NCI-H1694 treated with DMSO at 0.1 percent for 48 hours (cell line): ENCODE measurements at places on chromosomes 1 and 21.
A peak's percentile ranks its signal among the peaks of the same experiment; 100 is the strongest.

- DNase-seq: no peak
Measured at GRCh38 chr1:225980005-225980836, 18.9 kb downstream of the SDE2 start.

DNA sequence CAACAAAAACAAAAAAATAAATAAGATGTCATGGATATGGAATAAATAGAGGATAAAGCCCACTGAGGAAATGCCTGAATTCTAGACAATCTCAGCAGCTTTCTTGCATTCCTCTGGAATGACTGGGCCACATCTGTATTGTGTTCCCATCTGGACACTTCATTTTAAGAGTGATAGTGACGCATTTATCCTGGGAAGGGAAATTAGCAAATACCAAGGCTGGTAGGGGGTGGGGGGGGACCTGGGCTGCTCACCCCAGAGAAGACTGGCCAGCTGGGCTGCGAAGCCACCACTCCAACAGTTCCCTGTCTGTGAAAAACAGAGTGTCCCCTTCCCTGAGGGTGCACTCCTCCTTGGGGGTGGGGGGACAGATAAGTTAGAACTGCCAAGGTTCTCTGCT is 106.3 kb downstream of the HIVEP3 start:
- DNase-seq: no peak

GRCh38 chr1:80534606-80535360 is 1266.0 kb upstream of the ADGRL2 start:
- DNase-seq: no peak

GRCh38 chr1:192159014-192159413 is 752 bp downstream of the RGS18 start:
- no peak for DNase-seq

DNA sequence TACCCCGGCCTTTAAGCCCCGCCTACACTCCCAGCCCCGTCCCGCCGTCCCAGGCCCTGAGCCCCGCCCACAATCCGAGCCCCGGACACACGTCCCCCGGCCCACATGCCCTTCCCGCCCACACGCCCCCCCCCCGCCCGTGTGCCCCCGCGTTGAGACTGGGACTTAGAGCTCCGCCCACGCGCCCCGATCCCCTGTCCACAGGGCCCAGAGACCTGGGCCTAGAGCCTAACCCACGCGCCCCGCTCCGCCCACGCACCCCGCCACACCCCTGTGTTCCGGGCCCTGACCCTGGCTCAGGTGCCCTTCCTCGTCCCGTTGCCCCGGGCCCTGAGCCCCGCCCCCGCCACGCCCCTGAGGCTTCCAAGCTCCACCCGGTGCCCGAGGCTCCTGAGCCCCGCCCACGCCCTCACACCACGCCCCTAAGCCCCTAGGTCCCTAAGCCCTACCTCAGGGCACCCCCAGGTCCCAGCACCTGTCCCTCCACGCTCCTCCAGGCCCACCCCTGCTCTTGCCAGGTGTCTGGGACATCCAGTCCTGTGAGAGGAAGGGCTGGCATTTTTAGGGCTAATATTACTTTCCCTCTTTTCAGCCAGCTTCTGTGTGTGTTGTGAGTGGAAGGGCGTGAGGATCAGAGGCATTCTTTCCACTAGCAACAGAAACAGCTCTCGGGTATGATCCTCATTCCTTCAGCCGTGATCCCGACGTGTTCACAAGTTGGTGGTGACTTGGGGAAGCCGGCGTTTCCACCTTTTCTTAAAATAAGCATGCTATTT is 552 bp upstream of the GPR157 start:
- DNase-seq: no peak

GRCh38 chr1:205535096-205535495 is 30.6 kb downstream of the CDK18 start:
- no peak for DNase-seq

DNA sequence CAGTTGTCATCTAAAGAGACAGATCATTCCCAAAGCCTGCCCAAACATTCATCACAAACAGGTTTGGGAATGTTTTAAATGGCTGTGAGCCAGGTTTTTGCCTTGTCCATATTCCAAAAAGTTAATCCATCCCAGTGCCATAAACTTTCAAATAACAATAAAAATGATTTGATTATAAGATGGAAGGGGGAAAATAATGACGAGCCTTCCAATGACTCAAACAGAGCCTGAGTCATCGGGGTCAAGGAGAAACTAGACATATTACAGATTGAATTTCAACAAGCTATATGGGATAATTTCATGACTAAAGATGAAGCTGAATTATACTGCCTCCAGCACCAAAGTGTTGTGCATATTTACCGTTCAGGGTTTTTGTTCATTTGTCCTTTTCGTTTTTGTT is 195.8 kb upstream of the PKN2 start:
- no peak for DNase-seq

DNA sequence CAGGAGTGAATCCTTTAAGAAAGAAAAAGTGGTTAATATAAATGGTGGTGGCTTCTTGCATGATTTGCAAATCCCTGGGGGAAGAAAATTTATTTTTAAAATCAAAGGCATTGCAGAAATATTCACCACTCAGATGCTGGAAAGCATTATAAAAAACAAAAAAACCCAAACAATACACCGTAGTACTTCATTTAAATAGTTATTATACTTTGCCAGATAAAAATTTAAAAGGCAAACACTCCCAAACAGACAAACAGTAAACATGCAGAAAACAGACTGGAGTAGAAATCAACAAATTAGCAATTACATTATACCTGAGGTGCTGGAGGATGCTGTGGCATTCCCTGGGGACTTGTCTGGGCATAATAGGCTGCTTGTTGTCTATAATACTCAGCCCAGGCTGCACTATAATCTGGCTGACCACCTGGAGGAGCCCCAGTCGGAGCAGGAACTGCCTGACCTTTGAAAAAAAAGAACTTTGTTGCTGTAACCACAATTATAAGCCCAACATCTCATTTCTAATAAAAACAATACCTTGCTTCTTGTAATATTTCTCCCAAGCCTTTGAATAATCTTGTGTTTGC is 29.9 kb downstream of the FUBP1 start:
- DNase-seq: no peak

GRCh38 chr1:5511381-5512097 is 480.7 kb downstream of the NPHP4 start:
- no peak for DNase-seq

DNA sequence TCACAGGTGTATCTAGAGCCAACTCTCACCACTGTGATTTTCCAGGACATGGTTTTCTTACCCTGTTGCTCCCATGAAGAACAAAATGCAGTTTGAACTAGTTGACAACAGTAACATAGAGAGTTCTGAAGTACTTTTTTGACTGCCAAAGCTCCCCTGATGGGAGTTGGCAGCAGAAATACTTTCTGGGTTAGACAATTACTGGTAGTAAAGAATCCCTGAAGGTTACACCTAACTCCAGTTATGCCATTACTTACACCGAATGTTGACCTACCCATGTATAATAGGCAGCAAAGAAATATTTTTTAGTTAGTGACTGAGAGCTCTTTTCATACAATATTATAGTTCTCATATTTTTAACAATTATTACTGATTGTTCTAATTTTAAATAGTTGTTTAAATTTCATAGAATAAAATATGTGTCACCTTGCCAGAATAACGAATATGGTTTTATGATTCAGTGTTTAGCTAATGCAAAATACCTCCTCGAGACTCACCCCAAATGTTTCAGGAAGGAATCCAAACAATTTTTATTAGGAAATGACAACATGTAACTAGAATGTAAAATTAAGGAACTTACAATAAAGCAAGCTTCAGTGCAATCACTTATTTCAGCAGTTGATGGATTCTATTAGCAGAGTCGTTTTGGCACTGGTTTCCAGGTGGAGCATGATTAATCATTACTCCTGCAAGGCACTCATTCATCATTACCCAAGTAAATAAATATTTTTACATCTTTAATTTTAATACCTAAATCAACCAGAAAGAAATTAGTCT is 237.6 kb downstream of the MRPL39 start:
- DNase-seq: no peak

GRCh38 chr1:100606438-100606837 is 68.5 kb downstream of the GPR88 start:
- peak; percentile 39 for DNase-seq

GRCh38 chr1:197841883-197842553 is 60.4 kb upstream of the C1orf53 start:
- no peak for DNase-seq

- DNase-seq: no peak
Measured at GRCh38 chr21:28439788-28440187, 552.9 kb downstream of the LTN1 start.

DNA sequence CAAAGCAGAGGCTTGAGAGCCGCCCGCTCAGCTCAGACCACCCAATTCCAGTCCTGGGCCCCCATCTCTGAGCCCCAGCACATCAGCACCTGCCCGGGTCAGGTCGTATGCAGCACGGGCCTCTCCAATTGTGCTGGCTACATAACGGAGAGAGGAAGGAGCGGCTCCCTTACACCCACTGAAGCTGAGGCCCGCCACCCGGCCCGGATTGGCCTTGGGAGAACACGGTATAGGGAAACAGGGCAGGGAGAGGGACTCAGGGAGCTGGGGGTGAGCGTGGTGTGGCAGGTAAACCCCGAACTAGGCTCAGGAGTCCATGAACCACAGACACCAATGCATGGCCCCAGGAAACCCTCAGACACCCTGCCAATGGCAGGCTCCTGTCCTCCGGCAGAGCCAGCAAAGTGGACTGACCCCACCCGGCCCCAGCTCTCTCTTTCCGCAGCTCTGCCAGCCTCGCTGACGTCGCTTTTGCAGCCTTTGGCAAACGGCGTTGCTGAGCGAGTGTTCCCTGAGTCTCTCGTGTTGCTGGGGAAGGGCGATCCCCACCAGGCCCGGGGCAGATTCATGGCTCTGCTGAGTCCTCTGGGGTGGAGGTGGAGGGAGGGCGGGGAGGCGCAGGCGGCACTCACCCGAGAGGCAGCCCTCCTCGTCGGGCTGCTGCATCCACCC is 16.5 kb downstream of the MEGF6 start:
- DNase-seq: no peak

GRCh38 chr1:53046930-53047329 is 15.1 kb upstream of the PODN start:
- no peak for DNase-seq

GRCh38 chr1:52613636-52614373 is 11.6 kb downstream of the GPX7 start:
- no peak for DNase-seq

- no peak for DNase-seq
Measured at GRCh38 chr1:27027575-27028250, 15.1 kb upstream of the TENT5B start.

GRCh38 chr1:89739013-89739843 is 81.6 kb upstream of the LRRC8D start:
- no peak for DNase-seq

DNA sequence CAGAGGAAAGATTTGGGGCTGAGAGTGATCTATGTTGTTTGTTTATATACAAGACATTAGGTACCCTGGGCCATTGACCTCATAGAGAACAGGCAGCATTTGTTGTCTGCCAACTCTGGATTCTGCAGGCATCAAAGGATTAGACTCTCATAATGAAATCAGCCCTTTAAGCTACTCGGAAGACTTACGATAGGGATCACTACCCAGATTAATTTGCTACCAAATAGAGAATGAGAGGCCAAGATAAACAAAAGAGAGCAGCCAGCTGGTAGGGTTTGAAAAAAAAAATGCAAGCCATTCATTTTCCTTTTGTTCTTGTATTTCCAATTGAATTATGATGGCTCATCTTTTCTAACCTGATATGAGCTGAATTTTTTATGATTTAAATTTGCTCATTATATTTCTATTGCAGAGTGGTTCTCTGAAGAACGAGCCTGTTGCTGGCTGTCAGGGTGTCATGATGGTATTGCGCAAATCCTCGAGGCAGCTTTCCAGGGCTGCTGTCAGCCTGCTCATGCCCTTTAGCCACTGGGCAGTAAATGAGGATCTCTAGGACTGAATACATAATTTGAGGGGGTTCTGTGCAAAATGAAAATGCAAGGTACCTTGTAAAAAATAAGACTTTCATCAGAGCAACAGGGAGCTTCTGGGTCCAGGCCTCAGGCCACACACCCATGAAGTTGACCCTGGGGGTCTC is 116.4 kb upstream of the KCNJ15 start:
- DNase-seq: peak; percentile 59

GRCh38 chr1:205760606-205761005 is 10.6 kb upstream of the NUCKS1 start:
- no peak for DNase-seq

DNA sequence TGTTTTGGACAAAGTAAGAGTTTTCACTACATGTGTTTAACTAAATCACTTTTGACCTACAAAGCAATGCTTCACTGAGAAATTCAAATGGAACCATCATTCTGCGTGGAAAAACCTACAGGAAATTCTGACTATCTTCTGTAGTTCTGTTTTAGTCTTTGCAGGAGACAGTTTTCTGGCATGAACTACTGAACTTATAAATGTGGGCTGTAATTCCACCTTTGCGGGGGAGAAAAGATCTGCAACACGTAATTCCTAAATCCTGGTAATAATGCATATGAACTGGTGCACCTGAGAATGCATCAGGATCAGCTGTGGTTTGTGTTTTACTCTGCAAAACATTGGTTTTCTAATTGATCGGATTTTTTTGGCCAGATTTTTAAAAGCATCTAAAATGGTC is 106.0 kb downstream of the VPS13D start:
- no peak for DNase-seq

DNA sequence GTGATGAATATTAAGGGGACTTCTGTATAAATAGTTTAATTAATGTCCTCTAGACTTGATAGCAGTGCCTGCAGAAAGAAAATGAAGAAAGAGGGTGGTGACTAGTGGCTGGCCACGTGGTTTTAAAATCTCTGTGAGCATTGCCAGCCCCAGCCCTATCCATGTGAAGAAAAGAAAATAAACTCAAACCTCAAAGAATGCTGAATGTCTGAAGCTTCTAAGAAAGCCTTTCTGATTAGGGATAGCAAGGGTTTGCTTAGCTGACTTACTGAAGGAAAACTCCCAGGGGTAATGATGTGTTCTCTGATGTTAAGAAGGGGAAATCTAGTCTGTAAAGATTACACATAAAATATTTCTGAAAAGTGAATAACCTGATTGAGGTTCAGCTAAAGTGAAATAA is 31.8 kb downstream of the ADGRL2 start:
- no peak for DNase-seq

GRCh38 chr1:47410068-47410455 is 6.0 kb upstream of the FOXE3 start:
- DNase-seq: no peak

- DNase-seq: no peak
Measured at GRCh38 chr21:42997053-42997452, 22.7 kb downstream of the PKNOX1 start.

DNA sequence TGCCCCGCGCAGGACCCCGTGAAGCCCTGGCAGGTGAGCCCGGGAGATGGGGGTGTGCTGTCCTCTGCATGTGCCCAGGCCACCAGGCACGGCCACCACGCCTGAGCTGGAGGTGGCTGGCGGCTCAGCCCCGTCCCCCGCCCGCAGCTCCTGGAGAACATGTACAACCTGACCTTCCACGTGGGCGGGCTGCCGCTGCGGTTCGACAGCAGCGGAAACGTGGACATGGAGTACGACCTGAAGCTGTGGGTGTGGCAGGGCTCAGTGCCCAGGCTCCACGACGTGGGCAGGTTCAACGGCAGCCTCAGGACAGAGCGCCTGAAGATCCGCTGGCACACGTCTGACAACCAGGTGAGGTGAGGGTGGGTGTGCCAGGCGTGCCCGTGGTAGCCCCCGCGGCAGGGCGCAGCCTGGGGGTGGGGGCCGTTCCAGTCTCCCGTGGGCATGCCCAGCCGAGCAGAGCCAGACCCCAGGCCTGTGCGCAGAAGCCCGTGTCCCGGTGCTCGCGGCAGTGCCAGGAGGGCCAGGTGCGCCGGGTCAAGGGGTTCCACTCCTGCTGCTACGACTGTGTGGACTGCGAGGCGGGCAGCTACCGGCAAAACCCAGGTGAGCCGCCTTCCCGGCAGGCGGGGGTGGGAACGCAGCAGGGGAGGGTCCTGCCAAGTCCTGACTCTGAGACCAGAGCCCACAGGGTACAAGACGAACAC is 1.8 kb downstream of the TAS1R3 start:
- DNase-seq: no peak

GRCh38 chr1:54500107-54500431 is 48.0 kb upstream of the ACOT11 start:
- no peak for DNase-seq
